Non-pigmented ciliary epithelial cell (primary cell): ENCODE measurements at places on chromosomes 12 and 14.
A peak's percentile ranks its signal among the peaks of the same experiment; 100 is the strongest.

- DNase-seq: no peak
Measured at GRCh38 chr12:77179515-77179914, 114.1 kb upstream of the E2F7 start.

DNA sequence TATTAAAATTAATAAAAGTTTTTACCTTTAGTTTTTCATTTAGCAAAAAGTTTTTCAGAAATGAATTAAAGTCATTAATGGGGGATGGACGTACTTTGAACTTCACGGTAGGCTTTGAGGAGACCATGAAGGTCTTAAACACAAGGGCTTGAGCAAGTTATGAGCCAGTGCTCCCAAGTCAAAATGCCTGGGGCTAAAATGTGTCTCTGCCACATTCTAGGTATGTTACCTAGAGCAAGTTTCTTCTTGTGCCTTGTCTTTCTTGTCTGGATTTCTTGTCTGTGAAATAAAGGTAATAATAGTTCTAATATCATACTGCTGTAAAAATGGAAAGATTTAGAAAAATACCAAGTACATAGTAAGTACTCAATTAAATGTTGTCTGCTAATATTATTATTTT lies 132.7 kb upstream of the USP15 start:
- DNase-seq: no peak

DNA sequence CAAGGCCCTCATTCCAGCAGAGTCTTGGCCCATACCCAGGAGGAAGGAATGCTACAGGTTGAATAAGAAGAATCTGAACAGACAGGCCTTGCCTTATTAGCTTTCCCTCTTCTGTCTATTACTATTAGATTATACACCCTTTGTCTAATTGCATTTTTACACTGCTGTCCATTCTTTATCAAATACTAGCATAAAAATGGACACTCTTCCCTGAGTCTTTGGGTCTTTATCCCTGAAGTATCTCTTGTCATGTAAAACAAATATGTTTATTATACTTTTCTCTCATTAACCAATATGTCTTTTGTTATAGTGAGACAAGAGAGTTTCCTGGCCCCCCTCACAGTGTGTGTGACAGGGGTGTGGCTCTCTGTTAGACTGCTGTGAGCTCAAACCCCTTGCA lies 897.4 kb upstream of the SEL1L start:
- no peak for DNase-seq

DNA sequence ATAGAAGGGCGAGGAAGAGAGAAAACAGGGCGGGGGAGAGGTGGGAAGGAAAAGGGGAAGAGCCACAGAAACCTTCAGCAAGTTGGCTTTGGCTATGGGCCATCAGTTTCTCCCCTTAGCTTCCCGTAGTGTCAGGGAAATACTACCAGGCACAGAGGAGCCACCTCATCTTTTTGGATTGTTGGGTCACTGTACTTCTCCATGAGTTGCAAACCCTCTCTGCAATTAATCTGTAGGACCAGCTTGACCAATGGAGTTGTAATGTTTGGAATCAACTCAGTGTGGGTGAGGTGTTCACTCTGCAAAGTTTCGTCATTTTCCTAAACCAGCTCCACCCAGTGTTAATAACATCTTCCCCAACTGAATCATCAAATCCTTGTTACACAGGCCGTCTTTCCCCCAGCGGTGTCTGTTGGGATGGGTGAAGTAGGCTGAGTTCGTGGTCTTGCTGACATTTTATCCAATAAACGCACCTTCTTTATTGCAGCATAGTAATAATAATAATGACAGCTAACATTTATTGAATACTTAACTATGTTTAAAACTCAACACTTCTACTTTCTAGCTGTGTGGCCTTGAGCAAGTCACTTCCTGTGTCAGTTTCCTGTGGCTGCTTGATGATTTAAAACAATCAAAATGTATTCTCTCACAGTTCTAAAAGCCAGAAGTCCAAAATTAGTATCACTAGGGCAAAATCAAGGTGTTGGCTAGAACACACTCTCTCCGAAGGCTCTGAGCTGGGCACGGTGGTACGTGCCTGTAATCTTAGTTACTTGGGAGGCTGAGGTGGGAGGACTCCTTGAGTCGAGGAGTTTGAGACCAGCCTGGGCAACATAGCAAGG lies 8.1 kb upstream of the GLTP start:
- peak; percentile 78 for DNase-seq

- DNase-seq: peak; percentile 89
Measured at GRCh38 chr12:68557011-68557730, 53.5 kb upstream of the RAP1B start.

GRCh38 chr12:52776435-52776834 lies 710 bp downstream of the KRT76 start:
- DNase-seq: no peak

DNA sequence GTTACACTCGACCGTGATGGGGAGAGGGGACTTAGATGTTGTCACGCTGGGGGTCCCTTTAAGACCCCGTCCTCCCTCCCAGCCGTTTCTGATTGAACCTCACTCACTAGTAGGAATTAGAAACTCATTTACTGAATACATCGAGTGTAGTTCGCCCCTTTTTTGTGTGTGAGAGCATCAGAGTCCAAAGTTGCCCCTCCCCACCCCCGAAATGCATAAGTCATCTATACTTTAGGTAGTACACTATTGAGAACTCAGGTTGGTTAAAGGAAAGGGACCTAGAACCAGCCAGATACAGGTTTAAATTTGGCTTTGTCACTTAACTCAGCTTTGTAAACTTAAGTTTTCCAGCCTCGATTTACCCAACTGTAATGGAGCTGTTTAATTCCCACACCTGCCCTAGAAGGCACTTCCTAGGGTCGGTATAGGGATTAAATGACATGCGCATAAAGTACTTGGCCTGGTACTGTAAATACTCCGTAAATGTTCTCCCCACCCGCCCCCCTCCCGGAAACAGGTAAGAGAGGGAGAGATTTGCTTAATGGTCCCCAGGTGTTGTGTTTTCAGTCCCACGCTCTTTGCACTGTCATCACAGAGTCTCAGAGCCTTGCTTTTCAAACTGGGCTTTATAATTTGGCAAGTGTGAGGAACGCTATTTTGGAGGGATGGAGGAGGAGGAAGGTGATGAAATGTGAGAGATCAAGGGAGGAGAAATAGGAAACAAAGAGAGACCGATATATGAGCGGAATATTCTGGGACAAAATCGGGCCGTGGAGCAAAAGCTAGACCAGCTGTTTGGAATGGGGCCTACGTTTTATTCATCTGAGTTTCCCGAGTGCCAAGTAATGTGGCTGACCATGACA lies 897 bp downstream of the SUDS3 start:
- DNase-seq: no peak

GRCh38 chr12:113740699-113741098 lies 225.4 kb downstream of the RBM19 start:
- DNase-seq: no peak

DNA sequence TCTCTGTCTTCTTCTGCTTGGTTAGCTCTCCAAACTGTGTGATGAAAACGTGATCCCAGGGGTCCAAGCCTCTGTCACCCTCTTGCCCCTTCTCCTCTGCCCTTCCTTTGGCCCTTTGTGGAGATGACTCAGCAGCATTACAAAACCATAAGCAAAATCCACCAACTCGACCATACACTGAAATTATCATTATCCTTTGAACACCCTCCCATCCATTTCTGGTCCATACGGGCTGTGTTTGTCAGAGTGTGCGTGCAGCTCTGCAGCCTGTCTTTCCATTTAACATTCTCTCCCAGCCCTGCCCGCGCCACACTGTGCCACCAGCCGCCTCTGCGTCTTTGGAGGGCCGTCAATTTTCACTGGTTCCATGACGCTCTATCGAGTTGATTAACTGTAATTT lies 69.2 kb downstream of the SLC25A47 start:
- no peak for DNase-seq

DNA sequence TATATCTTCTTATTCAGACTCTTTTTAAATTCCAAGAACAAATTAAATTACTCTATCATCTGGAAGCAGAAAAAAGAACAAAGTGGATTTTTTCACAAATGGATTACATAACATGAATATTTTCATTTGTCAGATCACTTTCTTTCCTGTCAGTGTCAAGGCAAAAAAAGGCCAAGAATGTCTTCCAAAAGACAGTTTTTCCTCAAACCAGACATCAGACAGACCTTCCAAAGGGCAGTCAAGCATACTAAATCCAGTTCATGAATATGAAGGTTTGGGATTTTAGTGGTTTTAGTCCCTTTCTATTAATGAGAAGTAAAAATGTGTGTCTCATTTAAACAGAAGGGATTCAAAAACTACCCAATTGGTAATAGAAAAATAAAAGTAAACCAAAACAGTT lies 336.0 kb downstream of the CEP128 start:
- no peak for DNase-seq
